ENCODE measurements at places on chromosomes 6 and 20.

GRCh38 chr6:5995949-5996713 lies 10.6 kb downstream of the NRN1 start:
- peak; percentile 55 for DNase-seq

DNA sequence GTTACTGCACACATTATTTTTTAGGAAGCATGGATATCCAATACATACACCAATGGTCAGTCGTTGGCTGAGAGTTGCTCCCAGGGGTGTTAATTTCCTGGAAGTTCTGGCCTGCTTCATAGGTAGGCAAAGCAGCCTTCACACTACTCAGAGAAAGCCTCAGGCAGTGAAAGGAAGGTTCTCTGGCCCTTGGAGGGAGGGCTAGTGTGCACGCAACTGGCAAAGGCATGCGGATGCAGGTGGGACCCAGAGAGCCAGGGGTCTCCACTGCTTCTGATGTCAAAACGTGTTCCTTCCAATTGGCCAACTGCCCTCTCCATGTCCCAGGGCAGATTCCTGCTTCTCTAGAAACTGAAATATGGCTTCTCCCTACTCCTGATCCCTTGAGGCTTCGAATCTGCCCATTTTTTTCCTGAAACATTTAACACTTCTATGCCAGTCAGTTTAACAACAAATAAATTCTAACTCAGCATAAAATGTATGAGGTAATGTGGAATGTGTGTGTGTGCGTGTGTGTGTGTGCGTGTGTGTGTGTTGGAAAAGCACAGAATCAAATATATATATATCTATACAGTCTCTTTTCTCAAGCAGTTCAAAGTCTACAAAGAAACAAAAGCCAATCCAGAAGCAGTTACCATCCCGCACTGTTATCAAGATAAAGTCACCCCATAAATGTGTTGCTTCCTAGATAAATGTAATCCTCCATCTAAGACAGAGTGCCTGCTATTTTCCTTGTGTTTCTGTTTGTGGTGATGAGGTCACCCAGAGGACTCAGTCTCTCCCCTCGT lies 94.0 kb upstream of the HIVEP1 start:
- DNase-seq: no peak

GRCh38 chr6:170211404-170212025 lies 79.4 kb downstream of the DLL1 start:
- DNase-seq: no peak

- DNase-seq: no peak
Measured at GRCh38 chr6:138371452-138371711, 6.3 kb upstream of the SMIM28 start.

DNA sequence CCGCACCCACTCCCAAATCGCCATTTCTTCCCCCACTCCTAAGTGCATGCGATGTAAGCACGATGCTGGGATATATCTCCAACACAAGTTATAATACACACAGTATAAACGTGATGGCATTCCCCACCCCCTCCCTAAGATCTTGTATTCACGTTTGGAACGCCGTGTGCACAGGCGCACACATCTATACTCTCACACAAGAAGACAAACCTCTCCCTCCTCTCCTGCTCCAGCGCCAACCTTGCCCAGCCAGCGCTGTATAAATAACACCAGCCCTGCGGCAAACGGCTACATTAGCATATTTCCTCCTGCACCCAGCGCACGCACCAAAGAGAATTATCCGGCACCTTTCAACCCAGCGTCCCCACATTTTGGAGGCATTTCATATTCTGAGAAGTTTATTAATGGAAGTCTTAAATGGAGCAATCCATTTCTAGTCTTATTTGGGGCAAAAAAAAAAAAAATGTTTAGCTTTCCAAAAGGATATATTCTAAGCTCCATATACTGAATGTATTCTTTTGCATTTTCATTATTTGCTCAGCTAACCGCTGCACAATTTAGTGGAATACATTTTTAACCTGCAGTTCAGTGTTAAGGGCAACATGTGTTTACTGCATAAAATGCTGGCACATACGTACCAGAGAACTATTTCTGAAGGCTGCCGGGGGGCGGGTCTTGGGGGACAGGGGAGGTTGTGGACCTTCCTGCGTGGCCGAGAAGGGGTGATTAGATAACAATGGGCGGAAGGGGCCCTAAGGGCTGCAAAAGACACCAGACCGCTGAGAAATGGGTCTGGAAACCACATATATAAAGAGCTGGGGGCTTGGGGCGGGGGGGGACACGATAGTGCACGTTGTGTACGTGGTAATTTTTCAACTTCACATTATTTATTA lies 1.1 kb upstream of the SLC22A23 start:
- no peak for DNase-seq

DNA sequence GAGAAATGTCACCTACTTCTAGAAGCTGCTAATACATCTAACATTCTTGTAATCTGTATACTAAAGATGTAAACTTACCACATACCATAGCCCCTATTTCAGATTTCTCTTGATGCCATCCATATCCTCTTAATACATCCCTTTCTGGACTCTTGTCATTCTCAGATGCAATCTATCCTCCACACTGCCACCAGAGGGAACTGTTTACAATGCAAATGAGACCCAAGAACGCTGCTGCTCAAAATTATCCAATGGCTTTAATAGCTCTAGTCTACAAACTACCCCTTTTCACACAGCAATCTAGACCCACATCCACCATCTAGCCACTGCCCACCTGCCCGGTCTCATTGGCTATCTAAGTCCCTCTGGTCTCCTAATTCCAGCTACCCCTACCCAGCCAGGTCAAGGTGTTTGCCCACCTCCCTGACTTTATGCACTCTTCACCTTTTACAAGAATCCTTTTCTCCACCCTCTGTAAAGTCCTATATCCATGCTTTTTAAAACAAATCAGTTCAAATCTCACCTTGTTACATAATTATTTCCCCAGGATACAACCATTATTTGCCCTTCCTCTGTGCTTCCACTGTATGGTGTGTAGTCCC lies 14.8 kb downstream of the FAXC start:
- peak; percentile 46 for DNase-seq

- peak; percentile 30 for DNase-seq
Measured at GRCh38 chr6:137341681-137342195, 122.6 kb upstream of the IFNGR1 start.

DNA sequence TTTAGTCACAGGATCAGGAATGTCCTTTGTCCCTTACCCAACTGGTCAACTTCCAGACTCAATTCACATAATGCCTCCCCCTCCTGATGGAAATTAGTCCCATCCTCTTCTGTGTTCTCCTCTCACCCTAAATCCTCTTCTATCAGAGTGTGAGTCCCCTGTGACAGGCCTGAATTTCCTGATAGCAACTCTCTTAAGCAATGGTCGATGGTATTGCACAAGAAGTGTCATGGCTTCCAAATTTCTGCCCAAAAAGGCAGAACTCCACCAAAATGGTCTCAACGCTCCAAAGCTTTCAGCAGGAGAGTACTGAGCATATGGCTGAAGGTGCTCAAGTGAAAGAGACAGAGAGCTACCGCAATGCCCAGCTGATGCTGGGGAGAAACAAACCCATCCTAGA lies 2.4 kb downstream of the PREP start:
- peak; percentile 42 for DNase-seq

- no peak for DNase-seq
Measured at GRCh38 chr20:60725311-60725906, 526.7 kb upstream of the CDH4 start.

DNA sequence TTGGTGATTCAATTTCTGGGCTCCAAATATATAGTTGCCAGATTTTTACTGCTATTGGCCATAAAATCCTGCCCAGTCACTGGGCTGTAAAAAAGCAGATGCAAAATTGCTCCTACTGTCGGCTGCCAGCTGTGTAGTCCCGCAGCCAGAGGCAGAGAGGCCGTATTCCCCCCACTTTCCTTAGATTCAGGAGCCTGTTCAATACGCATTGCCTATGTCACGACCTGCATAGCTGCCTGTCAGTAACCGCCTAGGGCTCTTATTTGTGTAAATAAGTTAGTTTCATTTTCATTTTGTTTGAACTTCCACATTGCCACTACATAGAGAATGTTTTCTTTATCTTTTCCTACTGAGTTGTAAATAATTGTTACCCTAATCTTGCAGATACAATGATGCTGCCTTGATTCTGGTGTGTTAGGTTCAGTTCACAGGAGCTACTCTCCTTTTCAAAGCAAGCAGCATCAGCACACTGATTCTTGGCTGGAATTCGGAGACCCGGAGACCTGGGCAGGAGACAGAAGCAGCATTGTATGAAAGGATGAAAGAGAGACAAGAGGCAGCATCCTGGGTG lies 46.0 kb upstream of the UST start:
- peak; percentile 76 for DNase-seq

DNA sequence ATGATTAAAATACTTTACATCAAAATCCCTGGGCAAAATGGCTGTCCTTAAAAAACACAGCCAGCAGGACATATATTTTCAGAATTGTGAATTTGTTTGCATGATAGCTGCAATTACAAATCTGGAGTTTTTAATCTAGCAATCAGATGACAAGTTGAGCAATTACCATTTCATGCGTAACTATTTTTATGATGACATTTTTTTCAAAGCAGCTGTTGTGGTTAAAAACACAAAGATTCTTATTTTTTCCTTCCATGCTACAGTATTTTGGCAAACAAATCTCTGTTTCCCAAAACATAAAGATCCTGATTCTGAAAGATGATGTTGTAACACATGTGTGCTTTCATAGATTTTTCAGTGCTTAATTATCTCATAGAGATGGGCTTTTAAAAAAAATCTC lies 90.2 kb downstream of the PHACTR1 start:
- DNase-seq: peak; percentile 45

GRCh38 chr20:4604580-4604979 lies 117.1 kb upstream of the PRND start:
- DNase-seq: no peak

GRCh38 chr6:158714706-158715105 lies 64.9 kb downstream of the SYTL3 start:
- no peak for DNase-seq

GRCh38 chr6:43222418-43223059 lies 6.7 kb downstream of the DNPH1 start:
- DNase-seq: no peak

GRCh38 chr6:81486234-81486633 lies 266.2 kb downstream of the TENT5A start:
- DNase-seq: no peak

DNA sequence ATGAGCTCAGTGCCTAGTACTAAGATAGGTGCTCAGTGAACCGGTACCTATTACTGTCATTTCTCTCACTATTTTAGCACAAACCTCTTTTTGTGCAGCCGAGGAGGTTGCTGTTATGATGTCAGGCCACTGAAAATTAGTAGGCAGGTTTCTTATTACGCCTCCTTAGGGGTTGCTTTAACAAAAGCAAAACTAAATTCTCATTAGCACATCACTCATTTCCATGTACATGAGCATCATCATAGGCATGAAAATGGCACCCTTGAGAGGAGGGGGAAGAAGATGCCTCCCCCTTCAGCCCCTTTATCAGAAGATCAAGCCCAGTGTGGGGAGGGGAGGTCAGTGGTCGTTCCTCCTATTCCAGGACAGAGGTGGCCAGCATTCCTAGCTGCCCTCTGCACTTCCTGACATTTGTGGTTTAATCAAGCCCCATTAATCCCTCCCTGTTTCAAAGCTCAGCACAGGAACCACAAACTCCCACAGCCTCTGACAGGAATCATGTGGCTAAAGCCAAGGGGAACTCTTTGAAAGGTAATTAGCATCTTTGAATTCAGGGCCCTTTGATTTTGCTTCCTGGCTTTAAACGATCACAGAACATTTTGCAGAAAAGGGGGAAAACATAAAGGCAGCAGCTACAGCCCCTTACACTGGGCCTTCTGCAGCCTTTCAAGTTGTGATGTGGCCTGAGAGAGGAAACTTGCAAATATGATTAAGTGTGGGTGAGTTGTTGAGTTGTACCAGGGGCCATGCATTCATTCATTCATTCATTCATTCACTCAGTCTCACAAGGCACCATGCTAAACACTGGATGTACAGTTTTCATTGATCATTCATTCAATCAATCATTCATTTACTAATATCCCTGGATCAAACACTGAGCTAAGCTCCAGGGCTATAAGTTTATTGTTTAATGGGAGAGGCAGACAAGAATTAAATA lies 31.9 kb upstream of the PSMF1 start:
- no peak for DNase-seq

GRCh38 chr20:61184194-61184593 lies 67.9 kb upstream of the CDH4 start:
- no peak for DNase-seq

DNA sequence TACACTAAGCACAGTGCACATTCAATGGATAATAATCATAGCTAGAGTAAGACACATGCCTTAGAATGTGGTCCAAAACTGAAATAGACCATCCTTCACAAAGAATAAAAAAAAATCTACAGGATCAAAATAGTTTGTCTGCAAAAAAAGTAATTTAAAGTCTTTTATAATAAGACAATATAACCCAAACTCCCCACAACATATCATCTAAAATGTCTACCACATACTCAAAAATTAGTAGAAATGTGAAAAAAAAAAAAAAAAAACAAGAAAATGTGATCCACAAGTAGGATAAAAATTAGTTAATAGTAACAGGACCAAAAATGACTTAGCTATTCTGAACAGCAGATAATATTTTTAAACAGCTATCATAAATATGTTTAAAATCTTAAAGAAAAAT lies 557.2 kb upstream of the ARID1B start:
- DNase-seq: no peak

- DNase-seq: no peak
Measured at GRCh38 chr6:72561629-72562028, 60.2 kb upstream of the KCNQ5 start.

- no peak for DNase-seq
Measured at GRCh38 chr6:160368670-160369069, 20.5 kb downstream of the SLC22A3 start.

DNA sequence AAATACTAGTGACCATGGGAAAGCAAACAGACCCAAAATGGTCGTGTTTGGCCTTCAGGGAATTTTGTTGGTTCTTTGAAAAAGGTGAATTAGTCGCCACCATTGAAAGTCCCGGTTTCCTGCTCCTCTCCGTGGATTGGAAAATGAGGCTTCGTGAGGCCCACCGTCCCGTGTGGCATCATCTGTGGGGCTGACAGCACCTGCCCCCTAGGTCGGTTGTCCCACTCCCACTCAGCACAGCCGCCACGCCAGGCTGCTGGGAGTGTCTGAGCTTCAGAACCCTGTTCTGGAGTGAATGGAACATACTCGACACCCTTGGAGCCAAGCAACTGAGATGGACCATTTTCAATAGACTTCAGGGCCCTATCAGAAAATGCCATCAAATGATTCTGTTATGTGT lies 33.0 kb upstream of the FOXC1 start:
- DNase-seq: no peak

DNA sequence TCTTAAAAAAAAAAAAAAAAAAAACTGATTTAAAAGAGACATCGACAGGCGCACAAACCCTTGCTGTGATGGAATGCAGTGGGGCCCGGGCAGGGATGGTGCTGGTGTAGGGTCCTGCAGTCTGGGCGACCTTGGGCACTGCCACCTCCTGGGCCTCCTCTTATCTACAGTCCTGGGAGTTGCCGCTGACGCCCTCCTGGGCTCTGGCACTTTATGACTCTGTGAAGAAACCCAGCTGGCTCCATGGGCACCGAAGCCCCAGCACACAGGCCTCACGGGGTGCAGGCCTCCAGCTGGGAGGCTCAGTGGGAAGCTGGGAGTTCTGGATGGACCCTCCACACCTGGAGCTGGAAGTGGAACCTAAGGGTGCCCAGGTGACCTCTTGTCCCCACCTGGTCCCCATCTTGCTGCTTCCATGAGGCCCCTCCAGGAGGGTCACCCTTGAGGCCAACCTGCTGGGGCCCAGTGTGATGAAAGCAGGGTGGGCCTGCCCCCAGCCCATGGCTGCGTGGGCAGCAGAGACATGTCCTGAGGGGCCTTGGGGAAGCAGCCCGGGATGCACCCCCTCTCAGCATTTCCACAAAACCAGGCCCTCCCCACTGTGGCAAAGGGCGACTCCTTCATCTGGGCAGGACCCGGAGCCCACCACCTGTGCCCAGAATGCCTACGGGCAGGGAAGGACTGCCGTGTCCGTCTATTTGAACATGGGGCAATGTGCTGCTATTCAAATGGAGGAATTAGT lies 104.9 kb downstream of the ASXL1 start:
- no peak for DNase-seq
